ENCODE measurements at places on chromosomes 5 and 9. TPM values are rescaled to one million over a fixed set of nuclear protein-coding genes. Genes with fewer than 3 reads are reported as not detected.
A peak's percentile ranks its signal among the peaks of the same experiment; 100 is the strongest.

Gene CDKN2B-AS1
- total RNA-seq: not detected

Gene SPINK4
- total RNA-seq: not detected

DNA sequence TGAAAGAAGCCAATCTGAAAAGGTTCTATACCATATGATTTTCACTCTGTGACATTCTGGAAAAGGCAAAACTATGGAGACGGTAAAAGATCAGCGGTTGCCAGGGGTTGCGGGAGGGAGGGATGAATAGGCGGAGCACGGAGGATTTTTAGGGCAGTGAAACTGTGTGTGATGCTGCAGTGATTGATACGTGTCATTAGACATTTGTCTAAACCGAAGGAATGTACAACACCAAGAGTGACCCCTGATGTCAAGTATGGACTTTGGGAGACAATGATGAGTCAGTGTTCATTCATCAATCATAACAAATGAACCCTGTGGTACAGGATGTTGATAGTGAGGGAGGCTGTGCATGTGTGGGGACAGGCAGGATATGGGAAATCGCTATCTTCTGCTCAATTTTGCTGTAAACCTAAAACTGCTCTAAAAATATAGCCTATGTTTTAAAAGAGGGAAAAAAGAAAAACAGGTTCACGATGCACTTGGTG, 34.4 kb downstream of the ERGIC1 start:
- no peak for DNase-seq

Gene IL33
- total RNA-seq: not detected

Gene PRLR
- not detected for total RNA-seq

Gene ELOVL7
- 0.59 TPM for total RNA-seq

Gene SPINK6
- total RNA-seq: not detected

Gene ENTPD2
- total RNA-seq: 0.69 TPM

Gene CLIC3
- not detected for total RNA-seq

GRCh38 chr5:31346896-31347551, 153.5 kb downstream of the CDH6 start:
- DNase-seq: no peak

GRCh38 chr5:87946271-87946670, 322.4 kb downstream of the TMEM161B start:
- no peak for DNase-seq

DNA sequence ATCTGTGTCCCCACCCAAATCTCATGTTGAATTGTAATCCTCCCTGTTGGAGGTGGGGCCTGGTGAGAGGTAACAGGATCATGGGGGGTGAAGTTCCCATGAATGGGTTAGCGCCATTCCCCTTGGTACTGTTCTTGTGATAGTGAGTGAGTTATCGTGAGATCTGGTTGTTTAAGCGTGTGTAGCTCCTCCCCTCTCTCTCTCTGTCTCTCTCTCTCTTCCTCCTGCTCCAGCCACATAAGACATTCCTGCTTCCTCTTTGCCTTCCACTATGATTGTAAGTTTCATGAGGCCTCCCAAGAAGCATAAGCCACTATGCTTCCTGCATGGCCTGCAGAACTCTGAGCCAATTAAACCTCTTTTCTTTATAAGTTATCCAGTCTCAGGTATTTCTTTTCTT, 28.8 kb downstream of the C5orf15 start:
- DNase-seq: no peak

DNA sequence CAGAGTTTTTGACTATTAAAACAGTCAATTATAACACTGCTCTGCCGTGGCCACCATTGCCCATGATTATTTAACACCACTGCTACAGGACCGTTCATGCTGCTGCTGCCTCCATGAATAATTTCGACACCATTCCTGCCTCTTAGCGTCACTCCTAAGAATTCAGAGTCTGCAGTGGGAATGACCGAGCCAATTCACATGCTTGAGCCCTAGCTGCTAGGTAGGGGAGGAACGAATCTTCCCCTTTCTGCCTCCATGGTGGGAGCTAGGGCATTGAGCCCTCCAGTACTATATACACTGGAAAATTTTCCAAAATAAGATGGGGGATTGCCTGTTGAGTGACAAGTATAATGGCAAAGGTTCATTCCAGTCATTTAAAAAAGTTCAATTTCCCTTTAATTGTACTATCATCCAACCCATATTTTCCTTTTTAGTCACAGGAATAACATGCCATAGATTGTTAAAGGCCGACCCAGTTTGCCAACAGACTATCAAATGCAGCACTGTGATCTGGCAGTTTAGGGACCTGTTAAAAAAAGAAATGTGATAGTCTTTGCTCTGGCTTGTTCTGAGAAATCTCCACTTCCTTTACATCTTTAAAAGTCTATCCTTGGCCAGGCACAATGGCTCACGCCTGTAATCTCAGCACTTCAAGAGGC, 13.5 kb upstream of the B4GALT1 start:
- DNase-seq: no peak

DNA sequence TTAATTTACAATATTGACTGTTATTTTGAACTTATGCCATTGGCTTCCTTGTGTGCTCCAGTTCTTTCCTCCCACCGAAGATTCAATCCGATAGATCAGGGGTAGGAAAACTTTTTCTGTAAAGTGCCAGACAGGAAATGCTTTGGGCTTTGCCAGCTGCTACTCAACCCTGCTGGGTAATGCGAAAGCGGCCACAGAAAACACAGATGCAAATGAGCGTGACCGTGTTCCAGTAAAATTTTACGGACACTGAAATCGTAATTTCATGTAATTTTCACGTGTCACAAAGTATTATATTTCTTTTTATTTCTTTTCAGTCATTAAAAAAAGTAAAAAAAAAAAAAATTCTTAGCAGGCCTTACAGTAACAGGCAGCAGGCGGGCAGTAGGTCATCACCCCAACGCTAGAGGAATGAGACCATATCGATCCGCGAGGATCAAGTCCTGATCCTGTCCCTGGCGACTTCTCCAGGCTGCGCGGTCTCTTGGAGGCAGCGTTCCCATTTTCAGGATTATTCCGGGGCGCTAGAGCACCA, 599 bp downstream of the NMRK1 start:
- peak; percentile 62 for DNase-seq

- no peak for DNase-seq
Measured at GRCh38 chr5:169652057-169652456, 15.0 kb downstream of the DOCK2 start.

DNA sequence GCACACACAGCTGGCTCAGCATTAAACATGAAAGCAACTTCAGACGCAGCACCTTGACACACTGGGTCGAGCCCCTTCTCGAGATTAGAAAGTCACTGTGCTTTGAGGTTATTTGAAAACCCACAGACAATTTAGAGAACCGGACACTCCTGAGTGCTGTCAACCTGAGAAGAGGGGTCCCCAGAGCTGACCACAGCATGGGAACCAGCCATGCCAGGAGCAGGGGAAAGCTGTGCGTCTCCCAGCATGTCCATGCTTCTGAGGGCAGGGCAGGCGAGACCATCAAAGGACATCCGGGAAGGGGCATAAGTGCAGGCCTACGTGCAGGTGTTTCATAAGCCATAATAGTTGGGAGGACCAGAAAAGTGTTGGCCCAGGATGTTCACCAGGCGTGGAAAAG, 20.5 kb downstream of the SLC6A3 start:
- DNase-seq: no peak

- no peak for DNase-seq
Measured at GRCh38 chr9:4804531-4805016, 11.8 kb downstream of the RCL1 start.

GRCh38 chr5:159504106-159504856, 174.0 kb upstream of the IL12B start:
- DNase-seq: no peak

DNA sequence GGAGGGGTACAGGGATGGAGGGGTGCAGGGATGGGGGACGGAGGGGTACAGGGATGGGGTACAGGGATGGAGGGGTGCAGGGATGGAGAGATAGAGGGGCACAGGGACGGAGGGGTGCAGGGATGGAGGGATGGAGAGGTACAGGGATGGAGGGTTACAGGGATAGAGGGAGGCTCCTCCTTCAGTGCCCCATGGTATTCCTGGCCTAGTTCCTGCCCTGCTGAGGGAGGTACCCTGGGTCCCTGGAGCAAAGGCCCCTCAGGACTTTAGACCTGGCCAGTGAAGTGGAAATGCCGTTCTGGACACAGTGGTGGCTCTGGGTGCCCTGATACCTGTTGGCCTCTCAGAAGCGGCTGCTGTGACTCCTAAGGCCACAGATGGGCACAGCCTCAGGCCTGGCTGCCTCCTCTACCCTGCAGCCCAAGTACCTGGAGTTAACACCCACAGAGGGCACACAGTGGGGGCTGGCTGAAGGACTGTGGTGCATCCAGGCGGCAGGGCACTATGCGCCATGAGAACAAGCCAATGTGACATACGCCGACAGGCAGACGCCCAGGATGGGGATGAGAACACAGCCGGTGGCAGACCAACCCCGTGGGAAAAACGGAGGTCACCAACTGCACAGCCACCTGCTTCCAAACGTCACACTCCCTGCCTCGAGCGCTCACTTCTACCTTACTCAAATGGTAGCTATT, 8.4 kb downstream of the PTGES2 start:
- peak; percentile 45 for DNase-seq

Gene PCDHA8
- total RNA-seq: 14.6 TPM

DNA sequence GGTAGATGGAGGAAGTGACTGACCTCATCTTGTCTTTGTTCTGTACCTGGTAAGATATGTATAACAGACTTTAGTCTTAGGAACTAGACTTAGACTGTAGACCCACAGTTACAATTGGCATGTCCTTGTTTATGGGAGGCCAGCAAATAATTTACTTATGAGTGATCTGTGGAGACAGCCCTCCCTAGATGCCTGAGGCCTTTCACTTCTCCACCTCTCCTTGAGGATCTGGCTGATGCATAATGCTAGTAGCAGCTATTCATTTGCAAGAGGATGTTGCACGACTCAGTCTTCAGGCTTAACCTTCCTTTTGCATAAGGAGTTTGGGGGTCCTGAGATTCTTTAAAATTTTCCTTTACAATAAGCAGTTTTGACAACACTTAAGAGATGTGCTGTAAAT, 100.7 kb downstream of the YTHDC2 start:
- no peak for DNase-seq

DNA sequence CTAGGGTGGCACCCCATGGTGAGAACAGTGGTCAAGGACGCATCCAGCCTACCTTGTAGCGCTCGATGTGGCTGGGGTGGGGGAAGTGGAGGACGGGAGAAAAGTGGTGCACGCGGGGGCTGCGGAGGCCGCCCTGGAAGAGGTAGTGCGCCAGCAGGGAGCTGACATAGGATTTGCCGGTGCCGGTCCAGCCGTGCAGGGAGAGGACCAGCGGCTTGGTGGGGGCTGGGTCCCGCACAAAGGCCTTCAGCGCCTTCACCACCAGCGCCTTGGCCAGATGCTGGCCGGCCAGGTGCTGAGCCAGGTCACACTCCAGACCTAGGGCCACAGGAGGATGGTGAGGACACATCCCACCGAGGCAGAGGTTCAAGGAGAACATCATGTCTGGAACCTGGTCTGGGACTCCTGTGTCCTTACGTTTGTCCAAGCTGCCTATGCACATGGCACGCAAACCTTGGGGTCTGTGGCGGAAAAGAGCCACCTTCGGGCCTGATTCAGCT, 797 bp downstream of the TOR2A start:
- no peak for DNase-seq

Gene CD72
- 4.9 TPM for total RNA-seq

GRCh38 chr5:135715267-135716055, 119.0 kb upstream of the SLC25A48 start:
- no peak for DNase-seq

Gene FOXD4L6
- not detected for total RNA-seq

DNA sequence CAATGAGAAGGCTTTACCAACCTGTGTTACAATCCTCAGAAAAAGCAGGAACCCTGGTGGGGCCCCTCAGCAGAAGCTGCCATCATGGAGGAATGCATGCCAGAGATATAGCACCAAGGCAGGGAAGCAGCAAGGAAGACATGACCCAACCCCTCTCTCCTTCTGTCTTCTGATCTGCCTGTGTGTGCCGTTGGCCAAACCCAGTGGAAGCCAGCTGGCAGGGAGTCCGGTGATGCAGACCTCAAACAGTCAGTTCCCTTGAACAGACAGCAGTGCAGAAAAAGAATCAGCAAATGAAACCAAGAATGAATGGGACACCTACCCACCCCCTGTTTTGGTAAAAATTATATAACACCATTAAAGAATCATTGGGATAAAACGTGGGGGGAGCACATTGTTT, 234.2 kb downstream of the ZNF608 start:
- DNase-seq: no peak

DNA sequence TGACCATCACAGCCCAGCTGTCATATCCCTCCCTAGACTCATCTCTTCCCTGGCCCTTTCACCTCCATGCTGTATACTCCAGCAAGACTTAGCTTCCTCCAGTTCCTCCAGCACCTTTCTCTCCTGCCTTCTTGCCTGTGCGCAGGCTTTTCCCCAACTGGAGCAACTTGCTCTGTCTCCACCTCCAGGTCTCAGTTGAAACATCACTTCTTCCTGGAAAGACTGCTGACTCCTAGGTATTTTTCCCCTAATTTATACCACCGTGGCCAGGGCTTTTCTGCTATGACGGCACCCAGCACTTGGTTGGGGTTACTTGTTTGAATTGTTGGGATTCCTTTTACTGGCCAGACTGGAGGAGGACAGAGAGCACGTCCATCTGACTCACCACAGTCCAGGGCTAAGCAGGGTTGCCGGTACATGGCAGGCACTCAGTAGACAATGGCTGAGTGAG, 67.5 kb downstream of the KCNIP1 start:
- DNase-seq: no peak

GRCh38 chr9:110206389-110206788, 1.6 kb downstream of the C9orf152 start:
- DNase-seq: no peak

GRCh38 chr5:111068213-111068612, 3.3 kb upstream of the TSLP start:
- DNase-seq: no peak

Gene NIM1K
- 10.5 TPM for total RNA-seq

GRCh38 chr5:83724001-83724400, 3.3 kb upstream of the HAPLN1 start:
- DNase-seq: no peak

DNA sequence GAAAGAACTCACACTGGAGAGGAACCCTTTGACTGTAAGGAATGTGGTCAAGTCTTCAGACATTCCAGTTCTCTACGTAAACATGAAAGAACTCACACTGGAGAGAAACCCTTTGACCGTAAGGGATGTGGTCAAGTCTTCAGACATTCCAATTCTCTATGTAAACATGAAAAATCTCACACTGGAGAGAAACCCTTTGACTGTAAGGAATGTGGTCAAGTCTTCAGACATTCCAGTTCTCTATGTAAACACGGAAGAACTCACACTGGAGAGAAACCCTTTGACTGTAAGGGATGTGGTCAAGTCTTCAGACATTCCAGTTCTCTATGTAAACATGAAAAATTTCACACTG, 32.6 kb downstream of the MAPK9 start:
- DNase-seq: no peak

GRCh38 chr5:55600497-55601203, 65.9 kb upstream of the PLPP1 start:
- DNase-seq: no peak

DNA sequence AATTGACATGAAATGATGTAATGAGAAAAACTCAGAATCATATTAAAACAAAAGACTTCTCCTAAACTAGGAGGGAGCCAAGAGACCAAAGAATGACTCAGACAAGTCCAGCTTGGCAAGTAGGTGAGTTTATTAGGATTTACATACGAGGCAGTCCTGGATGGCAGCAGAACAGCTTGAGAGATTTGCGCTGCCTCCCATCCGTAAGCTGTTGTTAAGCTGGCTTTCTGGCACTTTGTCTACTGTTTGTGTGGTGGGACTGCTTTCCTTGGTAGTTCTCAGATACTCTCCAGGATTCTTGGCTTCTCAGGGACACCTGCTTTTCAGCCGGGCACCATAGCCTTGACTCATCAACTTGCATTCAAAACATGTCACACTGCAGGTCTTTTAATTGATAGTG, 57.6 kb downstream of the COX7C start:
- no peak for DNase-seq

Data from glutamatergic neuron (in vitro differentiated cells).